ENCODE measurements at places on chromosomes 3 and 15. TPM values are rescaled to one million over a fixed set of nuclear protein-coding genes. Genes with fewer than 3 reads are reported as not detected.
A peak's percentile ranks its signal among the peaks of the same experiment; 100 is the strongest.

DNA sequence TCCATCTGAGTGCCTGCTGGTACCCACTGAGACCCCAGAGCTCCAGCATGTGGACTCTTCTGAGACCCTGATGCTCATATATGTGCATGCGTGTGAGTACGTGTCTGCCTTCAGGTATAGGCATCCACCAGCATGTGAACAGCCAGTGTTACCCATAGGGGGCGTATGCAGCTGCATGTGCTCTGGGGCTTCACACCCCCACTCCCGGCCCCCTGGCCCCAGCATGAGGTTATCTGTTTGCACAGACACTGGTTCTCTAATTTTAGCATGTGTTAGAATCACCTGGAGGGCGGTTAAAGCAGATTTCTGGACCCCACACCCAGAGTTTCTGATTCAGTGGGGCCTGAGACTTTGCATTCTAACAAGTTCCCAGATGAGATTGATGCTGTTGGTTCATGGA lies 824 bp upstream of the CILP start:
- no peak overlapping the region for H3K27ac ChIP-seq
- H3K27me3 ChIP-seq = no peaks in the 10 kb centered on the region
- H3K4me3 ChIP-seq = no peak overlapping the region
- no peak for DNase-seq
- H3K36me3 ChIP-seq = no peaks in the 10 kb centered on the region

Gene IFT80
- total RNA-seq = 43.3 TPM

DNA sequence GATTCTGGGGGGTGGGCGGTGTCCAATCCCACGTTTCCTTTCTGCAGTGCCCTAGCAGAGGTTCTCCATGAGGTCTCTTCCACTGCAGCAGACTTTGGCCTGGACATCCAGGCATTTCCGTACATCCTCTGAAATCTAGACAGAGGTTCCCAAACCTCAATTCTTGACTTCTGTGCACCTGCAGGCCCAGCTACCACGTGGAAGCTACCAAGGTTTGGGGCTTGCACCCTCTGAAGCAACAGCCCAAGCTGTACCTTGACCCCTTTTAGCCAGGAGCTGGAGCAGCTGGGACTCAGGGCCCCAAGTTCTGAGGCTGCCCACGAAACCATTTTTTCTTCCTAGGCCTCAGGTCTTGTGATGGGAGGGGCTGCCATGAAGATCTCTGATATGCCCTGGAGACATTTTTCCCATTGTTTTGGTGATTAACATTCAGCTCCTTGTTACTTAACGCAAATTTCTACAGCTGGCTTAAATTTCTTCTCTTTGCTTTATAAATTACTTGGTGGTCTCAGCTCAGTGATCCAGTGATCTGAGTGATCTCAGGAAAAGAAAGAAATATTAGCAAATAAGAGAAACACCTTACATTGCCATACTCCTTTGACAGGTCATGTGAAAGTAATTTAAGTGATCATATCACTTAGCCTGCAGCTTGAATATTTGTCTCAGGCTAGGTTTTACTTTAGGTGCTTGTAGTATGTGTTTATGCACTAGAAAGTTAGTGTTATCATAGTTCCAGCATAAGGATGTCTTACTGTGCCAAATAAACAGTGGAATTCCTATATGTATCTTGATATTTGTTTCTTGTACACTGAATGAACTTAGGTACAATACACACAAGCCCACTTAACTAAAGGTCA lies 3.0 kb downstream of the SNAP23 start:
- H3K4me1 ChIP-seq = peaks cover 2% of the 10 kb centered on the region
- H3K36me3 ChIP-seq = no peaks in the 10 kb centered on the region
- H3K27ac ChIP-seq = no peak overlapping the region
- no peaks in the 10 kb centered on the region for H3K27me3 ChIP-seq
- no peak overlapping the region for H3K4me3 ChIP-seq

- DNase-seq = no peak
- no peaks in the 10 kb centered on the region for H3K4me1 ChIP-seq
- H3K27ac ChIP-seq = no peak overlapping the region
- no peaks in the 10 kb centered on the region for H3K27me3 ChIP-seq
Observed at GRCh38 chr15:86115145-86115801, 35.6 kb downstream of the AGBL1 start.

- no peaks in the 10 kb centered on the region for H3K36me3 ChIP-seq
- peak overlapping the region; percentile 73 for H3K27ac ChIP-seq
- no peak overlapping the region for H3K4me3 ChIP-seq
Observed at GRCh38 chr15:75694241-75695182, 18.1 kb downstream of the CSPG4 start.

- no peak for DNase-seq
- H3K27me3 ChIP-seq = no peaks in the 10 kb centered on the region
- no peaks in the 10 kb centered on the region for H3K36me3 ChIP-seq
- no peak overlapping the region for H3K4me3 ChIP-seq
- no peak overlapping the region for H3K27ac ChIP-seq
- H3K4me1 ChIP-seq = no peaks in the 10 kb centered on the region
Observed at GRCh38 chr15:68528626-68529290, 50.0 kb upstream of the CORO2B start.

GRCh38 chr15:90024406-90024805 lies 23.3 kb downstream of the ZNF710 start:
- DNase-seq = no peak
- H3K4me3 ChIP-seq = no peak overlapping the region
- no peaks in the 10 kb centered on the region for H3K4me1 ChIP-seq
- H3K27ac ChIP-seq = no peak overlapping the region

GRCh38 chr3:152703245-152703890 lies 131.6 kb upstream of the P2RY1 start:
- H3K27me3 ChIP-seq = no peaks in the 10 kb centered on the region
- no peaks in the 10 kb centered on the region for H3K36me3 ChIP-seq
- no peak overlapping the region for H3K27ac ChIP-seq

DNA sequence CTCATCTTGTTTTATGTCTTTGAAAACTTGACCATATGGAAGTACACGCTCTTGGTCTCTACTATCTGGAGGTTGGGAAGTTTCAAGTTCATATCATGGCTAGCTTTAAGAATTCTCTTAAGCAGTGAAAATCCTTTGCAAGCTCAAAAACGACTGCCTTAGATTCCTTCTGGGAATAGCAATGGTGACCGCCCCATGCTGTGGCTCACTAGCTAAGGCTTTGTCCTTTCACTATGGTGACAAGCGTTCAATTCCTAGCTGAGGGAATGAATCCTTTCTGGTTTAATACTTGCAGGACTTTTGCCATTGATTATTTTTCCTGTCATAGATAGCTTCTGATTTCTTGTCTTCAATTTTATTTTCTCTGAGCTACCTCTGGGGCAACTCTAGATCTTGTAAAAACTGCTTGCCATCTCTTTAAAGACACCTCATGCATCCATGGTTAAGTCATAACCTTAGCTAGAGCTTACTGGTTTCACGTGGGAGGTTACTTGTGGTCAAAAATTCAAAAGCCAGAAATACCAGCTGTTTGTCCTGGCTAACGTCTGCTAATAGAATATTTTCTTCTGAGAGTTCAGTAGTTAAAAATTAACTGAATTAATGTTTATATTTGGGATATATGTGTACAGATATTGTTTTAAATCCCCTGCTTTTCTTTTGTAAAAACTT lies 673.4 kb upstream of the CBLB start:
- no peaks in the 10 kb centered on the region for H3K27me3 ChIP-seq
- DNase-seq = no peak
- no peaks in the 10 kb centered on the region for H3K4me1 ChIP-seq
- no peaks in the 10 kb centered on the region for H3K36me3 ChIP-seq
- no peak overlapping the region for H3K27ac ChIP-seq
- no peak overlapping the region for H3K4me3 ChIP-seq

Gene NCBP2
- total RNA-seq = 35.4 TPM

DNA sequence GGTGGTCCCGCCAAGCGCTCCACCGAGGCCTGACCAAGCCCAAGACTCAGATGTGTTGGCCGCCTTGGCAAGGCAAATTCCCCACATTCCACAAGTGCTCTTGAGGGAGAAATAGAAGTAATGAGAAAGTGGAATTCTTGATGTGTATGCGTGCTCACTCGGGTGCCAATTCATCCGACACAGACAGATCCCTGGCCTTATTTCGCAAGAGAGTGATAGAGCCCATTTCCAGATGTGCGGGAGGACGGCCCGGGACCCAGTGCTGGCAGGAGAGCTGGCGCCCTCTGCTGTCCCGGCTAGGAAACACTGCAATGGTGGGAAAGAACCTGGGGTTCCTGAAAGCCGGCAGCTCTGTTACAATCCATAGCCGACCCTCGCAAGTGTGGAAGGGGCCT lies 76.0 kb downstream of the HMG20A start:
- H3K27ac ChIP-seq = peak overlapping the region; percentile 65
- DNase-seq = peak; percentile 67
- peaks cover 13% of the 10 kb centered on the region for H3K4me1 ChIP-seq
- H3K36me3 ChIP-seq = no peaks in the 10 kb centered on the region

- no peaks in the 10 kb centered on the region for H3K27me3 ChIP-seq
- DNase-seq = no peak
- no peaks in the 10 kb centered on the region for H3K4me1 ChIP-seq
Observed at GRCh38 chr3:176848431-176849214, 348.7 kb downstream of the TBL1XR1 start.

Data from prostate gland (tissue), 2 donors.